ENCODE measurements at places on chromosomes 11 and 22.

GRCh38 chr11:46342239-46342638 lies 5.0 kb upstream of the DGKZ start:
- no peak for DNase-seq

DNA sequence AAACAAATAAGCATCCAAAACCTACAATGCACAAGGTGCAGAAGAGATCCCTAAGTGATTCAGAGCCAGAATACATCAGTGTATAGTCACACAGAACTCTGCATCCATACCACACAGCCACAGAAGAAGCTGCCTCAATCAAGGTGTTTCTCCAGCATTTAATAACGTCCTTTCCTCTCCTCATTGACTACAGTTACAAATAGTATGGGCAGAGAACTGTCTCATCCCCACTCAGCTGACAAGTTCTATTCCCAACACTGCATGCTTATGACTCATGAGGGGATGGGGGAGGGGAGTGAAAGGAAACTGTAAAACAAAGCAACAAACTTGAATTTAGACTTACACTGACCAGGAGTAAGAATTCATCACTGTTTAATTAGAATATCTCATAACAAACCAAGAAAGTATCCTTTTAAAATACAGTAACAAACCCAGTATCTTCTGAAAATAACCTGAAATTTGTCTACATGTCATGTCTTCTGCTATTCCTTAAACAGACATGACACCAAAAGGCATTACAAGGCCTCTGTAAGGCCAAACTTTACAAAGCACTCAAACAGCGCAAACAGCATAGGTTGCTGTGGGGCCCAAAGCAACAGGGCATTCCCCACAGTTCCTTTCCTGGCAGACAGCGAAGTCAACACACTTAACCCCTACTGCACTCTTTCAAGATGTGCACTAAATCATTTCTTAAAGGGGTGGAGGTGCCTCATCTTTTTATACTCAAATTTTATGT lies 29.3 kb downstream of the CELF1 start:
- DNase-seq, result peak; percentile 14

- DNase-seq, result no peak
These were observed 8.8 kb upstream of the CUL5 start for GRCh38 chr11:107999759-108000455.

GRCh38 chr11:62708793-62709192 lies 1.3 kb downstream of the GNG3 start:
- peak; percentile 24 for DNase-seq

- DNase-seq, result no peak
These were observed 86.7 kb downstream of the SIK3 start for GRCh38 chr11:117011541-117011898.

- no peak for DNase-seq
These were observed 10.7 kb upstream of the SYTL2 start for GRCh38 chr11:85821636-85822035.

DNA sequence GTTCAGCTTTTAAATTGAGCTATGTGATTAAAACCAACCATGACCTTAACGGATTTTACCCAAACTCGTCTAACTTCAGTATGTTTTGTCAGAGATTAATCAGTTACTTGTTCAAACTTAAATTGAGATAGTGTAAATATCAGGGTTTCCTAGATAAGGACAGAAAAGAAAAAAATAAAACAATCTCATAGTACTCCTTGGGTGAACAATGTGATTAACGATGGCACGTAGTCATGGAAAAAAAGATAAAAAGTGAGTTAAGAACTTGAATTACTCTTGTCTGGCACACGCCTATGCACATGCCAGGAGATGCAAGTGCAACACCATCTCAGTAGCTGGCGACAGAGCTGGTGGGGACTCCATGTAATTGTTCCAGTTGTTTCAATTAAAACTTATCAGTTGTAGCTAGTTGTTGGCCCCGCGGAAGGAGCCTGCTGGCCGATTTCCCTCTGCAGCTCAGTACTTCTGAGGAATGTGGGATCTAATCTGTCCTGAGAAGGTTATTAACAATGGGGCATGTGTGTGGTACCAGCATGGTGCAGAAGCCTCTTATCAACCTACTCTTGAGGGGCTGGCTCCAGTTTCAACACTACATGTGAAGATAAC lies 3.0 kb downstream of the RASSF10 start:
- DNase-seq, result no peak

- peak; percentile 12 for DNase-seq
These were observed at the start of gene CFAP300 for GRCh38 chr11:102047305-102047924. CFAP300 (plus strand) TSS chr11:102047437; CDS start chr11:102047471, 34 bp downstream.

DNA sequence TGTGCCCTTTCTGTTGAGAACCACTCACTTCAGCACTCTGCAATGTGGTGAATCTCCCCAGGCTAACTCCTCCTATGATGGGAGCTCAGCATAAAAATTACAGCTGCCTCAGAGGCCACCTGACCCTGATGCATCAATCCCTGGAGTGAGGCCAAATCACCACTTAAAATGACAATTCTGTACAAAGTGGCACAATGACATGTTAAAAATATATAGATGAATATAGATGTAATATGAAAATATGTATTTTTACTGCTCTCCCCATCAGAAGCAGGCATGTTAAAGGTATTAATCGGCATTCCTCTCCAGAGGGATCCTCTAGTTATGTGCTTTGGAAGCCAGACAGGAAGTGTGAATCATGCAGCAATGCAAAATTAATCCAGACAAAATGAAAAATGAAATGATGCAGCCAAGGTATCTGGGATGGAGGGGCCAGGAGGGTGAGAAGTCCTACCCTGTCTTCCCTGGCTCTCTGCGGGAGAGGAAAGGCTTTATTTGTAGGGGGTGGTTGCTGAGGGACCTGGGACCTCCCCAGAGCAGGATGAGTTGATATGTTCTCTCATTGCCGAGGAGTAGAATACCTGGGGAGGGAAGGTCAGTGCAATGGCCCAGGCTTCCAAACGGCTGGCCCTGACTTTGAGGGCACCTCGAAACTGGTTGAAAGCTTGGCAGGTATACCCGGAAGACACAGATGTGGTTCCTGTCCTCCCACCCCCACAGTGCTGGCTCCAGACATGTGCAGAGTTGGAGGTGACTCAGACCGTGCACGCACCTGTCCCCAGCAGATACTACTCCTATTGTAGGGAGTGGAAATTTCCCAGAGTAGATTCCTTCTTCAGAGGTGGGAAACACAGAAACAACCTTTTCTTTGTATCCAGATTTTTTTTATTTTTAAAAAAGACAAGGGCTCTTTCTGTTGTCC lies 347.9 kb upstream of the NCAM1 start:
- DNase-seq, result no peak

DNA sequence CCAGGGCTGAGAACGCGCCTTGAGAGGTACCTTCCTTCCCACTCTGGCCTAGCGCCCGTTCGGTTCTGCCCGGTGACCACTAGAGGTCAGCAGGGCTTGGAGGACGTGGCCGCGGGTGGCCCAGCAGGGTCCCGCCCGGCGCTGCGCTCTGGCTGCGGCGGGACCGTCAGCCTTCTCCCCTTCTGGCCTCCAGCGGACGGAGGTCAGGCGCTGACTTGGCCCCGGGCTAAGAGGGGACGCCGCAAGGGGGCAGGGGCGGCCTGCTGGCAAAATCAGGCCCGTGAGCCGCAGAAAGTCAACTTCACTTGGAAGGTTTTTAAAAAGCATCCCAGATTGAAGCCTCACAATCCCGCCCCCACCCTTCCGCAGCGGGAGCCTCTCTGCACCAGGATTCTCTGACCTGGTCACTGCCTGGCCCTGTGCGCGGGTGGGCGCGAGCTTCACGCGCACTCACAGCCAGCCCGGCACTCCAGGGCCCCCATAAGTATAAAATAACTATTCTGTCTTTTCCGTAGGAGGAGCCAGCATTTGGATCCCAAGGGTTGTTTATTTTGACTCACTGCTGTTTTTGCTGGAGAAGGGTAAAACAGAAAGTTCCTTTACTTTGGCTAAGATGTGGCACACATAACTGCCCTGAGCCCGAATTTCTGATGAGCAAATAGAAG lies 23.2 kb upstream of the ZBTB16 start:
- DNase-seq, result peak; percentile 41

DNA sequence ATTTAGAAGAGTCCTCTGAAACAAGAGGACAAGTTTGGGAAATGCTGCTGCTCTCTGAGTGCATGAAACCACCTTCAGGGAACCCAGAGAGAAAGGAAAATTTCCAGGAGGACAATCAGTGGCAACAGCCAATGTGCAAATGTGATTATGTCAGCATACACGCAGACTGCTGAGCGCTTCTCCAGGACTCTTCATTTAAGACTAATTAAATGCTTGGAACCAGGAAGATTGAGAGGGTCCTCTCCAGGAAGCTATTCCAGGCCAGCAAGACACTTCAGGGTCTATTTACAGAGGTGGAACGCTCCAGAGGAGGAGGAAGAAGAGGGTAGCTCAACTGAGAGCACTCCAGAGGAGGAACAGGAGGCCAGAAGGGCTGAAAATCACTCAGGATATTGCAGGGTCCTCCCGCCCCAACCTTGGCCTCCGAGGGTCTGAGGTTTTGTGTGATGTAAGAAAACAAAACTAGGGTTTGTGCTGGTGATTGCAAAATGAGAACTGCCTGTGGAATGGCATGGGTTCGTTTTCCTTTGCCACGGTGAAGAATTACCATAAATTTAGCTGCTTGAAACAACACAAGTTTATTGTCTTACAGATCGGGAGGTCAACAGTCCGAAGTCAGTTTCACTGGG lies 14.1 kb upstream of the HTR3A start:
- no peak for DNase-seq

GRCh38 chr11:17443926-17444690 lies 32.5 kb downstream of the ABCC8 start:
- DNase-seq, result no peak

DNA sequence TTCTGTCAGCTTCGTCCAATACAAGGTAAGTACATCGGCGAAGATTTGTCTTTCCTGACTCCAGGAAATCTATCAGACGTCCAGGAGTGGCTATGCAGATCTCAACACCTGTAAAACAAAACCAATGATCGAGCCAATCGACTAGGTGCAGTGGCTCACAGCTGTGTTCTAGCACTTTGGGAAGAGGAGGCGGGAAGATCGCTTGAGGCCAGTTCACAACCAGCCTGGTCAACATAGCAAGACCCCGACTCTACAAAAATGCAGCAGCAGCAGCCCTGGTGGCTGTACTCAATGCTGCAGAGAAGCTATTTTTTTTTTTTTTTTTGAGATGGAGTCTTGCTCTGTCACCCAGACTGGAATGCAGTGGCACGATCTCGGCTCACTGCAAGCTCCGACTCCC lies 11.2 kb downstream of the DDX17 start:
- DNase-seq, result no peak

- no peak for DNase-seq
These were observed 21.4 kb downstream of the KCNQ1OT1 start for GRCh38 chr11:2678396-2678795.

DNA sequence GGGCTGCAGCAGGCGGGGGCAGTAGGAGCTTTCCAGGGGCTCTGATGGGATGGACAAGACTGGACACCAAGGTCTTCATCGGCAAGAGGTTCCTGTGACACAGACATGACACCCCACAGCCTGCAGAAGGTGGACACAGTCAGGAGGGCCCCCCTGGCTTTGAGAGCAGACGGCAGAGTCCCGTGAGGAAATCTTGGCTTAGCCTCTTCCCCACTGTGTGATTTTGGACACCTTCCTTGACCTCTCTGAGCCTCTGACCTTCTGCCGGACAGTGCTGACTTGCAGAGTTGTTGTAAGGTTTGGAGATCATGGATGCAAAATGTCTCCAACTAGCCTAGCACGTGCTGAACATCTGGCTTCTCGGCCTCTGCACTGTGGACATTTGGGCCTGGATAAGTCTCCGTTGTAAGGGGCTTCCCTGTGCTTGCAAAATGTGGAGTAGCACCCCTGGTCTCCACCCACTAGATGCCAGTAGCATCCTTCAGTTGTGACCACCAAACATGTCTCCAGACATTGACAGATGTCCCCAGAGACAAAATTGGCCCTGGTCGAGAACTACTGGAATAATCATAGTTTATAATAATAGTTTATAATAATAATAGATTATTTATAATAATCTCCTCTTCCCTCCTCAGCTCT lies 54.6 kb downstream of the MCM5 start:
- no peak for DNase-seq
